ENCODE measurements at places on chromosomes 7 and 10.

DNA sequence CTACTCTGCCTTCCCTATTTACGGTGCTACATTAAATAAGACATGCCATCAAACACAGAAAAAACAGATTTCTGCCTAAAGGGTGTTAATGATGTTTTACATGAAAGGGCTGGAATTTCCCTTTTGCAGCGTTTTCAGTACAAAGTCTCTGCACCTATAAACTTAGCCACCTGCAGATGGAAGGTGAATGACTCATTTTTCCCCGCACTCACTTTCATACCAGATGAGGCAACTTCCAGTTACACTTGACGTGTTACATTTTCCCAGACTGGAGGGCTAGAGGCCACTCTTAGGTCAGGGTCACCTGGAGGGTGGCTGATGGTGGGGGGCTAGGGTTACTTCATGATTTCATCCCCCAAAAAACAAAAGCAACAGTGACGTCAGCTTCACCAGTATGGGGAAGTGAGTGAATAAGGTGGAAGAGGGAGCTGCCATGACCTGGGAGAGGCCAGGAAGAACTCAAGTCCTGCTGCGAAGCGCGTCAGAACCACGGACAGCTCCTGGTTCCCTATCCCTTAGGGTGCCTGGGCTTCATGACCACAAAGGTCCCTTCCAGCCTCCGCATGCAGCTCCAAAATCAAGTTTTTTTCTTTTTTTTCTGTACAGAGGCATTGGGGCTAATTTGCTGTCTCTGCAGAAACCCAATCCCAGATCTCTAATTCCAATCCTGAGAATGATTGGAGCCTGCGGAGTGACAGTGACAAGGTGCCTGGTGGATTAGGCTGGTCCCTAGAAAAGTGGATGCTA is 94.0 kb downstream of the ADARB2 start:
- peak; percentile 30 for DNase-seq

DNA sequence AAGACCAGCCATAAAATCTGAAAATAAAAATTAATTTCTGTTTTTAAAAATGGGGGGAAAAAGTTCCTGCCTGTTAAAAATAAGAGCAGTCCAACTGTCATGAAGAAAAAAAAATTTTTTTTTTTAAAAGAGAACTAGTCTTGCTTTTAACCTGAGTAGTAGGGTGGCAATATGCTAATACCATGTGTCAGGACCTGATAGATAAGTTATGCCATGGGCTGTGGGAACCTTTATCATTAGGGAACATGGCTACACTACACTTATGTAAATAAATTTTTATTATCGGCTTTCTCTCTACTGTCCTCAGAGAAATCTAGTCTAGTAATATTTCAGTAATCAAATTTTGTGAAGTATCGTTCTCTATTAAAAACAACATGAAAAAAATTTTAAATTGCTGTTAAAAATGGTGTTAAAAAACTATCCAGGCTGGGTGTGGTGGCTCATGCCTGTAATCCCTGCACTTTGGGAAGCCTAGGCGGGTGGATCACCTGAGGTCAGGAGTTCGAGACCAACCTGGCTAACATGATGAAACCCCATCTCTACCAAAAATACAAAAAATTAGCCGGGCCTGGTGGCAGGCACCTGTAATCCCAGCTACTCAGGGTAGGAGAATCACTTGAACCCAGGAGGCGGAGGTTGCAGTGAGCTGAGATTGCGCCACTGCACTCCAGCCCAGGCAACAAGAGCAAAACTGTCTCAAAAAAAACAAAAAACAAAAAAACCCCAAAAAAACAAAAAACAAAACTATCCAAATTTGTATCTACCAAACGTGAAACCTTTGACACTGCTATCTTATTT is 20.7 kb downstream of the NT5C3A start:
- DNase-seq, result no peak

DNA sequence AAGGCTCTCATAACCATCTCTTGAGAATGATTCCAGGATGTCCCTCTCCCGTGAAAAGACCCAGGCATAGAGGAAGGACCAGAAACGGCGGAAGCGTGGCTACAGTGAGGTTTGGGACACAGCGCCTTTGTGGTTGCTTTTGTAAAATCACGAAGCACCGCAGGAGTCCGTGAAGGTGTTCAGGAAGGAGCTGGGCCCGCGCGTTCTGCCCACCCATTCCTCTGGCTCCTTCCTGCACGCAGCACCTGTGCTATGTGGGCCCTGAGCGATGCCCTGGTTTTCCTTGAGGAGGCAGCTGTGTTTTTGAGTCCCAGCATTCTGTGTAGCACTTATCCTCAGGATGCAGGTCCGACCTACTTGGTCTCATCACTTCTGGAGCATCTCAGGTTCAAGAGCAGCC is 112.8 kb downstream of the TRRAP start:
- DNase-seq, result no peak

GRCh38 chr7:44064791-44065430 is 456 bp downstream of the PGAM2 start:
- DNase-seq, result no peak

DNA sequence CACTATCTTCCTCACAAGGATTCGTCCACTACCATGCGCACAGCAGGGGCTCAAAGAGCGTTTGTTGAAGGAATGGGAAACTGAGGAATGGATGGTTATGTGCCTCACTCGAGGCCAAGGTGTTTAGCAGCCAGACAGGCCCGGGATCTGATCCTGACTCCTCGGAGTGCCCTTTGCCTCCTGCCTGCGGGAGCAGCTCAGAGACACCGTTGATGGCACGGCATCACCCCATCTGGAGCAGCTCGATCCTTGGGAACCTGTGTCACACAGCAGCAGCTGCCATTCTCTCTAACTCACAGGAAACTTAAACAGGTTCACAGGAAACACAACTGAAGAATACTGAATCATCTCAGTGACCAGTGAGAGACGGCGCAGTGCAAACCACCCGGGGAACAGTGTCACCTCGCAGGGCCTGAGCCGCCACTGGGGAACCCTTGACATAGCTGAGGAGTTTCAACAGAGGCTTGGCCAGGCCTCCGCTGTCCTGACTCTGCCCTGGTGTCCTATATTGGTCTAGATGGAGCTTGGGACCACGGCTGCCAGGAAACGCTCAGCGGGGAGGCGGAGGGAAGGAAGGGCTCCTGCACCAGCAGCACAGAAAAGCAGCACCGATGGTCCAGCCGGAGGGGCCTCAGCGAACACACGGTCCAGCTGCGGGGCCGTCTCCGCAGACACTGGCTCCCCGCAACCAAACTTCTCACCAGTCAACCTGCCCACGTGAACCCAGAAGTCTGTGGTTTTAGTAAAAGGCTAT is 169.4 kb downstream of the ADARB2 start:
- no peak for DNase-seq

GRCh38 chr7:27189997-27190748 is 5.1 kb upstream of the HOXA11 start:
- DNase-seq, result no peak
